Astrocyte (in vitro differentiated cells and primary cell): ENCODE measurements at places on chromosomes 7 and 10. TPM values are rescaled to one million over a fixed set of nuclear protein-coding genes. Genes with fewer than 3 reads are reported as not detected.

The NACAD gene
- 18.3 and 21.6 TPM in 2 replicates for total RNA-seq

The VWDE gene
- total RNA-seq = 0.77 and 1.8 TPM in 2 replicates

- no peak overlapping the region for H3K27ac ChIP-seq
- no peaks in the 10 kb centered on the region for H3K36me3 ChIP-seq
- peaks cover 7% of the 10 kb centered on the region for H3K4me1 ChIP-seq
- H3K4me3 ChIP-seq = no peak overlapping the region
Measured at GRCh38 chr10:99770408-99771045, 11.9 kb upstream of the ABCC2 start.

DNA sequence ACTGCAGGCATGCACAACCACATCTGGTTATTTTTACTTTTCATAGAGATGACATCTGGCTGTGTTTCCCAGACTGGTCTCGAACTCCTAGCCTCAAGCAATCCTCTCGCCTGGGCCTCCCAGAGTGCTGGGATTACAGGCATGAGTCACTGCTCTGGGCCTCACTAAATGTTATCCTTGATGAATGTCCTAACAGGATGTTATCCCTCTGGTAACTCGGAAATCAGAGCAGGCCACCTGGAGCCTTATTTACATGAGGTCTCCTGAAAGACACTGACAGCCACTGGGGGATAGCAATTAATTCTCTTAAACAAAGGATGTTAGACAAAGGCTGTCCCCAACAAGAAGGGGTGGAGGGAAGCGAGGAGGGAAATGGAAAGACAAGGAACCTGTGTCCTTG, 4.5 kb upstream of the ZNF438 start:
- no peak overlapping the region for H3K4me3 ChIP-seq
- peaks cover 19% of the 10 kb centered on the region for H3K4me1 ChIP-seq
- no peaks in the 10 kb centered on the region for H3K36me3 ChIP-seq

DNA sequence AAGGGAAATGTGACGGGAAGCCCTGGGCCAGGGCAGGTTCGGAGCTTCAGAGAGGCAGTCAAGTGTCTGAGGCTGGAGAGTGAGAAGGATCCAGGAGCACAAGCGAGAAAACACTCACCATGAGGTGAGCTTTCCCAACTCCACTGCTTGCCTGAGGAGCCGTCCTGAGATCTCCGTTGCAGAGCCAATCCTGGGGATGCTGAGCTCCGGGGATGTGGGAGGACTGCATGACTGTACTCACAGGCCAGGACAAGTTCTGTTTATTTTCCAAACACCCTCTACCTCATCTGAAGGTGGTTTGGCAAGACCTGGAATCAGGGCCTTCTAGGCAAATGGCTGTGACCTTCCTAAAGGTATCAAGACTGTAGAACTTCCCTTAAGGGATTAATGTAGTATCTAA, 38.7 kb downstream of the GLI3 start:
- H3K27me3 ChIP-seq = no peaks in the 10 kb centered on the region
- no peak overlapping the region for H3K4me3 ChIP-seq
- peak; percentile 37 for DNase-seq
- peak overlapping the region; percentile 74 for H3K27ac ChIP-seq

DNA sequence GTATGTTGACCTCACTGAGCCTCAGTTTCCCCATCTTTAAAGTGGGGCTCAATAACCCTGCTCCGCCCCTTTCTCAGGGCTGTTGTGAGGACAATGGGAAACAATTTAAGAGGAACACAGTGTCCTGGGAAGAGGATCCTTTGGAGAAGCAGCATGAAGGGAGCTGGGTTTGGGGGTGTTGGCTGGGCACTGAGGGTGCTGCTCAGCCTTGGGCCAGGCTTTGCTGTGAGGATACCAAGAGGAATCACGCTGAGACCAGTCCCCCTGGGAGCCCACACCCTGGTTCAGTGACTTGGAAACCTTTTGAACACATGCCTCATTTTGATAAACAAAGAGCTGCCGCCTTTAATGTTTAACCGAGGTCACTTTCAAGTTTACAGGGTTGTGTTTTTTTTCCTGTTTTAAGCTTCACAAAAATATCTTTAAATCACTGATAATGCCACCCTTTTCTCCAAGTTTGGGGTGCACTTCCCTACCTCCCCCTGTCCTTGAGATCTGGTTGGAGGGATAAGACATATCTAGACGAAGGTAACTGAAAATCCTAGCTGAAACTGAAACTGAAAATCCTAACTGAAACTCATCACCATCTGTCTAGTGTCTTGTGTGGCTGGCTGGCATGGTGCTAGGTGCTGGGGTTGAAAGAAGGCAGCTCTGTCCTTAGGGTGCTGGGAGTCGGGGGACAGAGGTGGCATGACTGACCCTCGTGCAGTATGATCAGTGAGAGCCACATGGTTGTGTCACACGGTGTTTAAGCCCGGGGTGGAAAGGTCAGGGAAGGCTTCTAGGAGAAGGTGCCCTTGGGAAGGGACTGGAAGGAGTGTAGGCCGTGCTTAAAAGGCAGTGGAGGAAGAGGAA, 27.7 kb downstream of the ZNF775 start:
- H3K27me3 ChIP-seq = no peaks in the 10 kb centered on the region
- no peak for DNase-seq
- H3K36me3 ChIP-seq = no peaks in the 10 kb centered on the region
- no peak overlapping the region for H3K27ac ChIP-seq
- no peak overlapping the region for H3K4me3 ChIP-seq
- peaks cover 8% of the 10 kb centered on the region for H3K4me1 ChIP-seq
